Metanephros (tissue), 2 donors: ENCODE measurements at places on chromosomes 13 and 19. TPM values are rescaled to one million over a fixed set of nuclear protein-coding genes. Genes with fewer than 3 reads are reported as not detected.

The TEX101 gene
- not detected for total RNA-seq

The CBLC gene
- 8.8 TPM for total RNA-seq

The ZNF429 gene
- total RNA-seq = 11.4 TPM

The ZNF677 gene
- total RNA-seq = 33.0 TPM

The ALG11 gene
- total RNA-seq = 29.8 TPM

The CD70 gene
- total RNA-seq = 0.29 TPM

The TMEM145 gene
- 0.99 TPM for total RNA-seq
